AML-193 (cell line): ENCODE measurements at places on chromosomes 6 and 20.

- no peak for DNase-seq
These were observed at the start of gene MAP7 for GRCh38 chr6:136550330-136551071. MAP7 (minus strand) TSS chr6:136550422; CDS start chr6:136550408, 14 bp downstream.

DNA sequence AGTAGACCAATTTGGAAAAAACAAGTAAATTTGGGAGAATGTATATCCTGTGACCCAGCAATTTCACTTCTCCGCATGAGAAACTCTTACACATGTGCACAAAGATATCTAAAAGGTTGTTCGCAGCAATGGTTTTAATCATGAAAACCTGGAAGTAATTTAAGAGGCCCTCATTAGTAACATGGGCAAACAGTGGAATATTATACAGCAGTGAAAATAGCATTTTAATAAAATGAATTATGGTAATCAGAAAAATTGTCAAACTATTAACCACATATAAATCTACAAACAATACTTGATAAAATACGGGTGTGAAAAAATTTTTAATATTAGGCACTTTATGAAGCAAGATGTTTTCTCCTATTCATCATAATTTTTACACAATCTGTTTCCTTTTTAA is 74.2 kb downstream of the KCNQ5 start:
- no peak for DNase-seq

DNA sequence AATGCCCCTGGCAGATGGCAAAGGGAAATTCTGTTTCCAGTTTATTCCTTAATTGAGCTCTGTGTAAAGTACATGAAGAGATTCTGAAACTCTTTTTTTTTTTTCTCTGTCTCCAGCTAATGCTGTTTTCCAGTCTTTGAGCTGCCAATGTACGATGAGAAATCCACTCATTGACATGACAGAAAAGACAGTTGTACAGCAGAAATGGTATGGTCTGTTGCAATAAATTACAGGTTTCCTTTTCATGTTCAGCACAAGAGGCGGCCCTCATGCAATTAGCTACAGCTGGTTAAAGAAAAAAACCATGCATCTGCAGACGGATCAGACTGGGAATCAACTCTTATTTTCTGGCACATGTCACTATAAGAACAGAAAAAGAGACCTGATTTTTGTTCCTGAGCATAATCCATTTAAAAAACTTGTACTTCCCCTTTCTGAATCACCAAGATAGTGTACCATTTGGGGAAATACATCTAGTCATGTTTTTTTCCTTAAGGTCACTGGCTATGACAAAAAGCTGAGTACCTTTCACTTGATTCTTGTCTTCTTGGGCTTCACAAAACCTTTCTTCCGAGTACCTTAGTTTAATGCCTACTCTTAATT is 289.8 kb upstream of the PREP start:
- DNase-seq = peak; percentile 65

GRCh38 chr6:4413073-4413472 is 277.7 kb upstream of the ECI2 start:
- DNase-seq = no peak

DNA sequence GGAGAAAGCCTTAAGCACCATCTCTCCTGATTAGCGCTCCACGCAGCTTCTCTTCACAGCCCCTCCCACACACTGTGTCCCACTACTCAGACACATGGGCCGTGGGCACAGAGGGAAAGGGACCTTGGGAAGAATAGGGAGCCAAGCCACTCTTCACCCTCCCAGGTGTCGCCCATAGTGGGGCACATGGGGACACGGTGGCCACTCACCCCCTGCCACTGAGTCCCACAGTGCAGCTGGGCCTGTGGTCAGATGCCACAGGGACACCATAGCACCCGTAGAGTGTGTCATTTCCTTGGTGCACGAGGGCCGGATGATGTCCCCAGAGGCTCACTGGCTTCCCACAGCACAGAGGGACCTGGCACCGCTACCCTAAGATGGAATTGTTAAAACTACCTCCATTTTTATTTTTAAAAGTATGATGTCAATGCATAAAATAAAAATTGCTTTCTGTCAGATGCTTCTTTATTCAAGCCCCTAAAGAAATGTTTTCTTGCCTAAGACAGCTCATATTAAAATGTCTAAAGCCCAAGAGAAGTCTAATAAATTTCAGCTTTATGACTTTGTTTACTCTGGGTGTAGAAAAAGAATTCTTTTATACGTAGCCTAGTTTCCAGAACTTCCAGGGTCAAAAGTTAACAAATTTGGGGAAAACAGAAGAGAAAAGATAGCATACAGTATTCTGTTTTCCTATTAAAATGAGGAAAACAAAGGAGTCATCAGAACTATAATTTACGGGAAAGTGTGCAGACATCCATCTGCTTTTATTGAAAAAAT is 191.0 kb upstream of the SNX9 start:
- no peak for DNase-seq
